ENCODE measurements at places on chromosomes 2 and 18. TPM values are rescaled to one million over a fixed set of nuclear protein-coding genes. Genes with fewer than 3 reads are reported as not detected.

INHA gene
- not detected for total RNA-seq

UGT1A10 gene
- total RNA-seq = not detected

AP1S3 gene
- total RNA-seq = 19.0 TPM

GBX2 gene
- 1.3 TPM for total RNA-seq

AFF3 gene
- total RNA-seq = not detected

VAMP8 gene
- 99.9 TPM for total RNA-seq

TMEM169 gene
- under 0.01 TPM for total RNA-seq

RFTN2 gene
- total RNA-seq = not detected

CENPA gene
- 21.3 TPM for total RNA-seq

FASTKD1 gene
- 10.9 TPM for total RNA-seq

MALL gene
- 17.4 TPM for total RNA-seq

FAP gene
- total RNA-seq = 20.7 TPM

CCDC68 gene
- 4.9 TPM for total RNA-seq

Data from hair follicular keratinocyte (primary cell).